ENCODE measurements at places on chromosomes 6 and 20.
A peak's percentile ranks its signal among the peaks of the same experiment; 100 is the strongest.

DNA sequence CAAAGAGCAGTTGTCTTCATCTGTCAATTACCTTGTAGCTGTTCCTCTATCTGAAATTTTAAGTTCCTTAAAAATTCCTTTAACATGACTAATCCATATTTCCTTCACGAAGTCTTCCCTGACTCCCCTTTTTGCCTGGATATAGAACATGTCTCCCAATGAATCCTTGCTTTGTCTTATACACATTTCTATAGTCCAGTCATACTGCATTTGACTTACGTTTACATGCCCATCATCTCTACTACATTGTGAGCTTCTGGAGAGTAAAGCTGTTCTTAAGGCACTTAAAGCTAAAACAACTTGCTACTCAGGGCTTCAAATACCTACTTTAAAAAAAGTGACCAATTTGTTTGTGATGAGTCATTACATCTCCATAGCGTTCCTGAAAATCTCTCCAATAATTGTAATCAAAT, 4.9 kb downstream of the REV3L start:
- no peak for DNase-seq

DNA sequence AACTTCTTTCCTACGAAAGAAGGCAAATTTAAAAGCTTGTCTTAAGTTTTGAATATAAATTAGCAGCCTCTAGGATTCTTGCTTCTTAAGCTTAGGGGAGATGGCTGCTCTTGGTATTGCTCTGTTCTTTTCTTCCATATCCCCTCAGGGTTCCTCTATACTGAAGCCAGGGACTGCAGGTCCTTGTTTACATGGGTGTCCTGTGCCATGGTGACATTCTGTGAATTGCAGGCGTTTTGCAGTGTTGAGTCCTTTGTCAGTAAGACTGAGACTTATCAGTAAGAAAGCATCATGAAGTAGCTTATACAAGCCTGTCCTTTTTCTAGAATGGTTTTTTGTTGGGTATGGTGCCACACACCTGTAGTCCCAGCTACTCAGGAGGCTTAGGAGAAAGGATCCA, 147.8 kb downstream of the ARID1B start:
- no peak for DNase-seq

GRCh38 chr6:147207837-147208754, 3.9 kb downstream of the STXBP5 start:
- DNase-seq: no peak

DNA sequence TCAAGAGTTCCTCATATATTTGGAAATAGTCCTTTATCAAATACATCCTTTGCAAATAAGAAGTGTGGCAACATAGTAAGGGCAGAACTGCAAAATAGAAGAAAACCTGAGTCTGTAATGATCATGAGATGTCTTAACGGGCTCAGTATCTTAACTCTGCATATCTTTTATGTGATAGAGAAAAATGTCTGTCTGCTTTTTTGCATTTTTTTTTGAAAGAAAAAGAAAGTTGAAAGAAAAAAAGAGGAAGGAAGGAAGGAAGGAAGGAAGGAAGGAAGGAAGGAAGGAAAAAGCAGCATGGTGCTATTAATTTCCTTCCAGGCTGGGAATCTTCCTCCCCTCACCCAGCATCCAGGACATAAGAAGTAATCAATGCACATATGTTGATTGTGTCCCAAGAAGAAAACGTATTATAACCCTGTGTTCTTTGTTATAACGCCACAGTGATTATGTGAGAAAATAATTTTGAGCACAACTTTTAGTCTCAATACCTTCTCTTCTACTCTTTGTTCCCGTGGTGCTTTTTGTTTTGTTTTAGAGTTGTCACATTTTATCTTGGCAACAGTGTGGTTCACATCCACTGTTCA, 58.7 kb upstream of the PCSK2 start:
- DNase-seq: no peak

- no peak for DNase-seq
These were observed 210.6 kb upstream of the PLCB4 start for GRCh38 chr20:8858181-8858787.

DNA sequence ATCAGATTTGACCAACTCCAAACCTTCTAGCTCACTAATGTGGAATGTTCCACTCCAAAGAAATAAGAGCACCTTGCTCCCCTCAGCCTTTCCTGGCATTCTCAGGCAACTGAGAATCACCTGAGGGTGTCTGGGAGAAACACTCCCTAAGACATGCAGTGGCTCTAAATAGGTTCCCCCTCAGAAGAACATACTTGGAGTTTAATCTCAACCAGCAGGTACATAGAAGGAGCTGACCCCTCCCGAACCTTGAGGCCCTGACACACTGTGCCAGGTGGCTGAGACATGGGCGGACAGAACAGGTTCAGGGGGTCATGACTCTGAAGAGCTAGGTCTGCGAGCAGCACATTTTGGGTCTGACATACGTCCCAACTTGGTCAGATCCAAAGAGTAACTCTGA, 107.6 kb upstream of the MAP3K4 start:
- DNase-seq: no peak

- DNase-seq: no peak
These were observed 7.5 kb upstream of the GLP1R start for GRCh38 chr6:39041072-39041471.

GRCh38 chr6:109194880-109195279, 99.6 kb downstream of the CEP57L1 start:
- no peak for DNase-seq

DNA sequence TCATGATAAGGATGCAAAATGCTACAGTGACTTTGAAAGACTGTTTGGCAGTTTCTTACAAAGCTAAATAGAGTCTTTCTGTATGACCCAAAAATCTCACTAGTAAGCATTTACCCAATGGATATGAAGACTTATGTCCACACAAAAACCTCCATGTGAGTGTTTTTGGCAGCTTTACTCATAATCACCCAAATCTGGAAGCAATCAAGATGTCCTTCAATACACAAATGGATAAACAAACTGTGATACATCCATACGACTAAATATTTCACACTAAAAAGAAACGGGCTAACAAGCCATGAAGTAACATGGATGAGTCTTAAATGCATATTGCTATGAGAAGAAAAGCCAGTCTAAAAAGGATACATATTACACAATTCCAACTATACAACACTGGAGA, 117.2 kb downstream of the PDE10A start:
- DNase-seq: no peak

DNA sequence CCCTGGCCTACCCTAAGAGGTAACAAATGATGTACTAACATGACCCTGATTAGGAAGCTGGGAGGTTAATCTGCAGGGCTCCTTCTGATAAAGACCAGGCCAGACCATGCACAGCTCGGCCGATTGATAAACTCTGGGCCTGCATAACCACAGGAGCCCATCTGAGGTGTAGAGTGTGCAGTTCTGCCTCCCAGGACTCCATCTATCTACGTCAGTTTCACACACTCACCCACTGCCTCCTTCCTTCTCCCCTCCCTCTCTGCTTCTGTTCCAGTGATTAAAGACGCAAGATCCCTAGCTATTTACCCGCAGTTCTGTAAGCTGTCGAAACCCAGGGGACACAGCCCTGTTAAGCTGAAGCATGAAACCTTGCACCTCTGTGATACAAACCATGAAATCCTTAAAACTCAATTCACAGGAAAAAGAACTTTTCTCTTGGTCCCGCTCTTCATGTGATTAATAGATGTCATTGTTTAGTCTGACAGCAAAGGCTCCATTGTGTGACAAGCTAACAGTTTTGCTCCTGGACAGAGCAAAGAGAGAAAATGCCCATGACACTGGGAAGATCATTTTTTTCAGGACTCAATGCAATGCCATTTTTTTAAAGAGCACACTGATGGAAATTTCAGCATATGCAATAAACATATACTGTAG, 470.6 kb downstream of the MAFB start:
- no peak for DNase-seq

GRCh38 chr6:16623029-16623653, 138.1 kb downstream of the ATXN1 start:
- DNase-seq: no peak

DNA sequence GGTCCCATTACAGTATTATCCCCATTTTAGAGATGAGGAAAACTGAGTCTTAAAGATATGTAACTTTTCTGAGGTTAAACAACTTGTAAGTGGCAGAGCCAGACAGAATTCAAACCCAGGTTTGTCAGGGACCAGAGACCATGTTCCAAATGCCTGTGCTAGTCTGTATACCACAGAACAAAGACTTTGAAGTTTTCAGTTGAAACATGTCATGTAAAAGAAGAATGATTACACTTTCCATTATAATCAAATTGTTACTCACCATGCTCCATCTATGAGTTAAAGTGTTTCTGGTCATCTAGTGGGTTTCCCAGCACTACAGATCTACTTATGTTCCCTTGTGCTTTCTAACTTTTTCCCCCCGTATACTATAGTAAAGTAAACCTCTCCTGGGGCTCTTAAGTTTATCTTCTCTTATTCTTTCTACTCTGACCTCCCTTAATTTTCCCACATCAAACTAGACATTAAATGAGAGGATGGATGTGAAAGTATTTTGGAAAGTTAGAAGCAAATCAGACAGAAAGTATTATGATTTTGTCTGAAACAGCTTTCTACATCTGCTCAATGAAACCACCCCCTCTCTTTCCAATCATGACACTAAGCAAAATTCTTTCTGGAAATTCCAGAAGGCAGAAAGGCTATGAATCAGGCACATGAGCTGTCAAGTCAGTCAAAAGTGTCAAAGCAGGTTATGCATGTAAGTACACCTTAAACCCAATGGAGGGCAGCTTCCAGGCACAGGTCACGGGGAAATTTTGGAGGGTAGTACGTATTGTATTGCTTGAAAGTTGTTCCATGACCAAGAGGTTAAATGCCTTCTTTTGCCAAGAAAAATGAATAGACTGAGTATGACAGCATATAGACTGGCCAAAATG, 132.7 kb upstream of the MAP3K7 start:
- no peak for DNase-seq

DNA sequence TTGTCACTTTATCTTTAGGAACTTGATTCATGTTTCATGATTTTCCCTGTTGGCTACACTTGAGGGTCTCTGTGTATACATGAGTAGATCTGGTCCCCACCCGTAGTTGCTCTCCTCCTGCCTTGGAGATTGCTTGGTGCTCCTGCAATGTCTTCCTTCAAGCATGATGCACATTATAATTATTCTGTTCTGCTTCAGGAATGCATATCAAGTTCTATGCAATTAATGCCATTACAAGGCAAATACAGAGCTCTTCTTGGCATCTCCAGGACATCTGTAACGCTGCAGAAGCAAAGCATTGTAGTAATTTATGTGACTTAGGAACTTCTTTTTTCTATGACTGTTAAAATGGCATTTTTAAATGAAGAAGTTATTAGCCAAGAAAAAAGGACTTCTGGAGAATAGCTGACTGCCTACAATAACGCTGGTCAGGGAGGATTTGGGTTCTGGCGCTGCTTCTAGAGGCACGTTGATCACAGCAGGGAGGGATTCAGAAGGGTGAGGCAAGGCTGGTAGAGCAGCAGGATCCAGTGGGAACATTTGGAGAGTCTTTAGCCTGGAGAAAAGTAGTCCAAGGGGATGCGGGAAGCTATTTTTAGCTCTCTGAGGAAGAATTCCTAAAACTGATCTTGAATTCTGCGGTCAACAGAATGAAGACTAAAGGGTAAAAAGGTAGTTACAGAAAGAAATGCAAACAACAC, 203.6 kb downstream of the PLCB1 start:
- no peak for DNase-seq

DNA sequence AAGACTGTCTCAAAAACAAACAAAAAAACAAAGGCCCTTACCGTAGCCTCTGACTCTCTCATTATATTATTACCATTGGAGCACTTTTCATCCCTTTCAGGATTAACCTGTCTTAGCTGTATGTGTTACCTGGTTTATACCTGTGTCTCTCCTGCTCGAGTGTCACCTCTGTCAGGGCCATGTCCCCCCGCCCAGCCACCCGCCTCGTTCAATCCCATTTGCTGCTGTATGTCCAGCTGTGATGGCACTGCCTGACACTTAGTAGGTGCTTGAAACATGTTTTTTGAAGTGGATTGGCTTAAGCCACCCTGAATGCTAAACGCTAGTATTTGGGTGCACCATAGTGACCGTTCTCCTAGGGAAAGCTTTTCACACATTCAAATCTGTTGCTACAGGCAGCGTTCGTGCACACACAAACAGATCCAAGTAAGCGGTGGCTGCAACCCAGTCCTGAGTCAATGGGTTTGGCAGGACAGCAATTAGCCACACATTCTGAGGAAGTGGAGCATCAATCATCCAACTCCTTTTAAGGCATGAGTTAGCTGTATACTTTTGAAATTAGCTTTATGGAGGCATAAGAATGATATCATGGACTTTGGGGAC, 98.9 kb upstream of the ZNF217 start:
- no peak for DNase-seq

GRCh38 chr6:37077905-37078296, 72.4 kb downstream of the FGD2 start:
- DNase-seq: peak; percentile 79

- no peak for DNase-seq
These were observed 174.0 kb downstream of the MRPL14 start for GRCh38 chr6:43953256-43953655.

- no peak for DNase-seq
These were observed 48.2 kb downstream of the GMDS start for GRCh38 chr6:2197177-2197671.
